ENCODE measurements at places on chromosomes 7 and 10.

GRCh38 chr7:135239263-135239662 lies 5.6 kb downstream of the STRA8 start:
- H3K27ac ChIP-seq: no peak overlapping the region
- peaks cover 16% of the 10 kb centered on the region for H3K27me3 ChIP-seq
- no peak overlapping the region for H3K4me3 ChIP-seq
- peaks cover 10% of the 10 kb centered on the region for H3K4me1 ChIP-seq
- DNase-seq: no peak

DNA sequence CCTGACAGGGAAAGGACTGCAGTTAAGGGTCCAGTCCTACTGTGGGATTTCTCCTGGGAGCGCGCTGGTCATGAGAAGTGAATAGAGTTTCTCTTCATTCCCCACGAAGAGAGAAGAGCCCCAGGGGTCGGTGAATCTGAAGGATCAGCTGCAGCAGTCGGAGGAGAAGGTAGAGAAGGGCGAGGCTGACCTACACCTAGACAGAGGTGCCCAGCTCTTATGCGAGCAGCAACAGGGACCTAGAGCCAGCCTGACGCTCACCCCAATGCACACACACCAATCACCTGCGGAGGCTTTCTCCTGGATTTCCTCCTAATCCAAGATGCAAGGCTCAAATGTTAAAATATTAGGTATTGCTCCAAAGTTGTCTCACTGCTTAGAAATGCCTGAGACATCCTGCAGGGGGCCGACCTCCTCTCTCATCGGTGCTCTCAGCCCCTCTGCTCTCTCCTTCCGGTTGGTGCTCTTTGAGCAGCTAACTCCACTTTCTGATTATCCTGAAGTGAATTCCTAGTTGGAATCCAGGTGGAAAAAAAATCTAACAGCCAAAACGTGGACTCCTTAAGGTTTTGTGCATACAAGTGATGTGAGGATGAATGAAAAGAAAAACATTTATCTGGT lies 176.4 kb downstream of the AHR start:
- H3K4me1 ChIP-seq: no peaks in the 10 kb centered on the region
- no peak for DNase-seq
- peaks cover 11% of the 10 kb centered on the region for H3K27me3 ChIP-seq

DNA sequence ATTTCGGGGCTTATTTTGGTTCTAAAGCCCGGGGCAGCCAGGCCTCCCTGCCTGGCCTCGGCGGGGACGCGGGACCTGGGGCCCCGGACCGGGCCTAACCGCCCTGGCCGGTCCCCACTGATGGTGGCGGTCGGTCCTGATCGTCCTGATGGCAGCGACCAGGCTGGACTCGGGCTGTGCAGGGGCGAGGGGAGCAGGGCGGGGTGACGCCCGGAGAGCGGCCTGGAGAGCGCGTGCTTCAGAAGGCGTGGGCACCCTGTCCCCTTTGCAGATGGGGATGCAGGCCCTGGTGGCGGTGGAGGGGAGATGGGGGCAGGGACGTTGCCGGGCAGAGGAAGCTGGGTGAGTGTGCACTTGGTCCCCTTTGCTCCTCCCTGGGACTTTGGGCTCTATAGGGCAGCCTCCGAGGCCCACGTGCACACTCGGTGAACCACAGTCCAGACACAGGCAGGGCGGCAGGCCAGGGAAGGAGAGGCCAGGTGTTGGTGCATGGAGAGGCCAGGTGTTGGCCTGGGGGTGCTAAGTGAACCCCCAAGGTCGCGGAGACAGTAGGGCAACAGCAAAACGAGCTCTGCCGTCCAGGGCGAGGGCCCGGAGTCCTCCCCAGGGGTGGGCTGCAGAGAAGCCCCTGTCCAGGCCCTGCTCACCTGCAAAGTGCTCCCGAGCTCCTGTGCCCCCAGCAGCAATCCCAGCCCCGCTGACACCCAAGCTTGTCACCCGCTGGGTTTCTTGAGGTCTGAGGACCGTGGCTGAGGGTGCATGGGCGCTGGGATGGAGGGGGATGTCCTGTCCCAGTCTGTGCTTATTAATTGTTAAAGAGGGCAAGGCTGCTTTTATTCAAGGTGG lies 42.4 kb upstream of the FAM20C start:
- peak overlapping the region; percentile 80 for H3K4me3 ChIP-seq
- DNase-seq: peak; percentile 52
- H3K36me3 ChIP-seq: peaks cover 7% of the 10 kb centered on the region
- peak overlapping the region; percentile 99 for H3K27ac ChIP-seq

DNA sequence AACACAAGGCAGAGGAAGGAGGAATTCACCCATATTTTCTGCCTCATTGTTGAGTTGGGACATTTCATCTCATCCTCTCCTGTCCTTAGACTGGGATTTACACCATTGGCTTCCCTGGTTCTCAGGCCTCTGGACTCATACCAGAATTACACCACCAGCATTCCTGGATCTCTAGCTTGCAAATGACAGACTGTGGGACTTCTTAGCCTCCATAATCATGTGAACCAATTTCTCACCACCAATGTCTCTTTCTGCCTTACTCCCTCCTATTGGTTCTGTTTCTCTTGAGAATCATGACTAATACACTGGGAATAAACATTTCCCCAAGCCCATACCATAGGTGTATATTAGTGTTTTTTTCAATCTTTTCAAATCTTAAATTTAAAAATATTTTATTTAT lies 2.9 kb upstream of the ZNF33A start:
- H3K4me1 ChIP-seq: peaks cover 20% of the 10 kb centered on the region
- peaks cover 9% of the 10 kb centered on the region for H3K36me3 ChIP-seq
- no peak overlapping the region for H3K4me3 ChIP-seq
- no peaks in the 10 kb centered on the region for H3K27me3 ChIP-seq
- no peak overlapping the region for H3K27ac ChIP-seq

- H3K4me3 ChIP-seq: no peak overlapping the region
- no peak overlapping the region for H3K27ac ChIP-seq
- H3K4me1 ChIP-seq: no peaks in the 10 kb centered on the region
- peaks cover 19% of the 10 kb centered on the region for H3K27me3 ChIP-seq
Measured at GRCh38 chr7:22204312-22204711, 152.6 kb downstream of the RAPGEF5 start.

- H3K4me1 ChIP-seq: peaks cover 2% of the 10 kb centered on the region
- peaks cover 29% of the 10 kb centered on the region for H3K27me3 ChIP-seq
- no peak overlapping the region for H3K4me3 ChIP-seq
- no peak overlapping the region for H3K27ac ChIP-seq
Measured at GRCh38 chr7:100789055-100789454, 38.3 kb downstream of the EPHB4 start.

DNA sequence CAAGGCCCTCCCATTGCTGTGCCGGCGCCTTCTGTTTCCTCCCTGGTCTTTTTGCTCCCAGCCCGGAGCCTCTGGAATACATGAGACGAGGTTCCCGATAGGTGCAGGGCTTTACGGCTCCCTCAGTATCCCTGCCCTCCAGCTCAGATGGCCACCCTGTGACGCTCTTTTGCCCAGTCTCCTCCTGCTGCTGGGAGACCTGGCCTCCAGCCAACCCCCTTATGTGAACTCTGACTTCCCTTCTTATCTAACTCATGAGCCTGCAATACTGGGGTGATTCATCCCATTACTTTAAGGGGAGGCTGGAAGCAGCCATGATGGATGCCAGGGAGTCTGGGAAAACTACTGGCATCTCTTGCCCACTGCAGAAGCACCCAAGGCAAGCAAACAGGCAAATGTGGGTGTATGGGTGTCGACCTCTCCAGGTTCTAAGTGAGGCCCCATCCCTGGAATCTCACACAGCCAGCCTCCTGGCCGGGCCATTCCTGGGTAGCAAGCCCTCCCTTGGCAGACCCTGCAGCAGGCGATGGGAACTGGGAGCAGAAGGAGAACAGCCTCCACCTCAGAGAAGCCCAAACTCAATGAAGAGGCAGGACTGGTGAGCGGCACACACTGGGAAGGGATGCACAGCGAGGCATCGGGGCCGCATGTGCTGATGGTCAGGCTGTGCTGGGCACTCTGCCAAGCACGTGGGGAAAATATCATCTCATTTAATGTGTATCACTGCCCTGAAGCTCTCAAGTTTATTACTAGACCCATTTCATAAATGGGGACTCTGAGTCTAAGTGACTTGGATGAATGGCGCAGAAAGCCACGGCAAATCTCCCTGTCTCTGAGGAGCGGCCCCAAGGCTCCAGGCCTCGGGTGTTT lies 97.5 kb downstream of the FAM53B start:
- H3K27me3 ChIP-seq: no peaks in the 10 kb centered on the region
- no peak overlapping the region for H3K4me3 ChIP-seq
- H3K36me3 ChIP-seq: peaks cover 27% of the 10 kb centered on the region
- DNase-seq: no peak
- peaks cover 90% of the 10 kb centered on the region for H3K4me1 ChIP-seq

DNA sequence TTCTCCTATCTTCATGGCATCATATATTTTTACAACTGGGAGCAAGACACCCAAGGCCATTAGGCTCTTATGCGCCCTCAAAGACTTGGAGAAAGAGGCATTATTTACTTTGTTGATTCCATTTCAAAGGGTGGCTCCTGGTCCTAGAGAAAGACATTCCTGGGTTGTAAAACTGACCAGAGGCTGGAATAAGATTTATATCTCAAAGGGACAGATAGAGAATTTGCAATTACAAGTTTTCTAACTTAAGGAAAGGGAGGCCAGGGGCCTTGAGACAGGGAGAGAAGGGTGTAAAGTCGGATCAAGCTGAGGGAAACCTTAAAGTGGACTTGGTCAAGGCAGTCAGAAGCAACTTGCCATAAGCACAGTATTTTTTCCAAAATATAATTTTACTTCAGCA lies 1086.0 kb downstream of the SORCS3 start:
- H3K27ac ChIP-seq: no peak overlapping the region
- no peak overlapping the region for H3K4me3 ChIP-seq
- no peaks in the 10 kb centered on the region for H3K36me3 ChIP-seq
- no peaks in the 10 kb centered on the region for H3K27me3 ChIP-seq

DNA sequence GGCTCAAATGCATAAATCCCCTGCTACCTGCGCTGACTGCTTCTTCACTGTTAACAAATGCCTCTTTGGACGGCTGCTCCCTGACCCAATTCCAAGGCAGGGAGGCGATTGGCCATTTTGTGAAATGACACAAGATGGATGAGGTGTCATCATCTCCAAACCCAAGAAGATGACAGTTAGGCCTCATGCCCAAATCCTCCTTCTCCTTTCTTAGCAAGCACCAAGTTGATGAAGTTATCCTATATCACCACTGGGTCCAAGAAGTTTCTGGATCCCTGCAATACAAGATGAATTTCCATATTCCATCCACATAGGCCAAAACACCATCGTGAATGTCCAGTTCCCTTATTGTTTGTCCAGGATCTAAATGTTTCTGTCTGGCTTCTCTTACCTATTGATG lies 98.5 kb upstream of the RAB11FIP2 start:
- peaks cover 3% of the 10 kb centered on the region for H3K27me3 ChIP-seq
- no peaks in the 10 kb centered on the region for H3K4me1 ChIP-seq
- no peak overlapping the region for H3K4me3 ChIP-seq
- no peaks in the 10 kb centered on the region for H3K36me3 ChIP-seq

- no peaks in the 10 kb centered on the region for H3K27me3 ChIP-seq
- peaks cover 33% of the 10 kb centered on the region for H3K36me3 ChIP-seq
- peaks cover 66% of the 10 kb centered on the region for H3K4me1 ChIP-seq
- H3K27ac ChIP-seq: peak overlapping the region; percentile 85
- DNase-seq: no peak
Measured at GRCh38 chr7:92632791-92633190, 42.6 kb upstream of the FAM133B start.

DNA sequence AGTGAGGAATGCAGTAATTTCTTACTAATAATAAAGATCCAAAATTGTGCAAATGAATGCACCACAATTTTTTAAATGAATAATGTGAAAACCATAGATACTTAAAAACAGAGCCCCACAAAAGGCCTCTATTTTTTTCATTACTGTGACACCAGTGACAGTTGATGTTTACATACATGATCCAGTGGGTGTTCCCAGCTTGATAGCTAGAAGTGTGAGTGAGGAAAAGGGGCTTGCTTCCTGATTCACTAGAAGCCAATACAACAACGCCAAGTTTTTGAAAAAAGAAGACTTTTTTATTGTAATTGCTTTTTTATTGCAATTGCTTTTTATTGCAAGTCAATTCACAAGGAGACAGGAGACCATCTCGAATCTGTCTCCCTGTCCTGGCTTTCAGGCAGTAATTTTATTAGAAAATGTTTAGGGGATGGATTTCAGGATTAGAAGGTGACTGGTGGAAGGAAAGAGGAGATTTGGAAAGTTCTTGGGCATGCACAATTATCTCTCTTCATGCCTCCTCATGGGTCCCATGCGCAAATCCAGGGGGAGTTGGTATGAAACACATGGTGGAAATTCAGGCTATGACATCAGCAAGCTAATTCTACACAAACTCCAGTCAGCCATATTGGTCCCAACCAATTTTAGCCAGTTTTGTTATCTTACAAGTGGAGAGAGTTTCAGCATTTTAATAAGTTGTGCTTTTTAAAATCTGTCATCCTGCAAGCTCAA lies 44.4 kb upstream of the ZNF438 start:
- no peaks in the 10 kb centered on the region for H3K36me3 ChIP-seq
- peaks cover 11% of the 10 kb centered on the region for H3K27me3 ChIP-seq
- no peak overlapping the region for H3K27ac ChIP-seq

DNA sequence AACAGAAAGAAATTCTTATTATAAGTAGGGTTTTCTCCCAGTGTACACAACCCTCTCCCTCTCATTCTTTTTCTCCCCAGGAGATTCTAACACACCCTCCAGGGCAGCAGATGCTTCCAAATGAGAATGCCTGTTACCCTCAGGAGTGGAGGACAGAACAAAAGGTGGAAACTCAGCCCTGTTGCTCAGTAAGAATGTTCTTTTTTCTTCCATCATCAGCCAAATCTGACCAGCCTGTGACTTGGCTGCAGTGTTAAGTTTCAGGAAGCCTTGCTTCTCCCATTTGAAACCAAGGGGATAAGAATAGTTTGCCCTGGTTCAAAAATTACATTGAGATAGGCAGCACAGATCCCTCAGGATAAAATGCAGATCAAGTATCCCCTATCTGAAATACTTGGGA lies 77.5 kb upstream of the EEPD1 start:
- H3K4me3 ChIP-seq: no peak overlapping the region
- no peaks in the 10 kb centered on the region for H3K4me1 ChIP-seq
- DNase-seq: no peak
- H3K27me3 ChIP-seq: peaks cover 24% of the 10 kb centered on the region
- no peaks in the 10 kb centered on the region for H3K36me3 ChIP-seq

- no peaks in the 10 kb centered on the region for H3K4me1 ChIP-seq
- peaks cover 8% of the 10 kb centered on the region for H3K27me3 ChIP-seq
- H3K36me3 ChIP-seq: no peaks in the 10 kb centered on the region
- DNase-seq: no peak
- no peak overlapping the region for H3K4me3 ChIP-seq
- H3K27ac ChIP-seq: no peak overlapping the region
Measured at GRCh38 chr10:71978988-71979691, 14.9 kb downstream of the CHST3 start.

DNA sequence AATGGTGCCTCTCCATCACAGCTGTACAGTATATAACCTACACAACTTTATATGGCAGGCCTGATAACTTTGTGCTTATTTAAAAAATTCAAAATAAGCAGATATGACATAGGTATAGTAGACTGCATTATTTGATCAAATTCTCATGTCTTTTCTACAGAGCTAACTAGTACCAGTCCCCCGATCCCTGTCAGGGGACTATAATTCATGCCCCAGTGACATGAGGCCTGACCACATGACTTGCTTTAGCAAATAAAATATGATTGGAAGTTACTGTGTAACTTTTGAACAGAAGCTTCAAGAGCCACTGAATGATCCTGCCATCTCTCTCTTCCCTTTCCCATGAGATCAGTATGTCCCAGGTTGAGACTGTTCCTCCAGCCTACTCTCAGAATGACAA lies 49.2 kb upstream of the WNT2 start:
- H3K27me3 ChIP-seq: no peaks in the 10 kb centered on the region
- H3K4me3 ChIP-seq: no peak overlapping the region
- no peak overlapping the region for H3K27ac ChIP-seq
- H3K36me3 ChIP-seq: no peaks in the 10 kb centered on the region
- DNase-seq: no peak
- no peaks in the 10 kb centered on the region for H3K4me1 ChIP-seq

GRCh38 chr7:66267249-66267648 lies 62.1 kb downstream of the TPST1 start:
- no peaks in the 10 kb centered on the region for H3K27me3 ChIP-seq
- no peak for DNase-seq
- no peak overlapping the region for H3K27ac ChIP-seq
- no peak overlapping the region for H3K4me3 ChIP-seq
- peaks cover 4% of the 10 kb centered on the region for H3K36me3 ChIP-seq

Measured in activated naive CD4-positive, alpha-beta T cell treated with anti-CD3 and anti-CD28 coated beads, Interleukin-2, amount 10 ng/mL, durations not matched to agents 7 days and 5 days (primary cell).